ENCODE measurements at places on chromosomes 6 and 20. TPM values are rescaled to one million over a fixed set of nuclear protein-coding genes. Genes with fewer than 3 reads are reported as not detected.

SPDEF gene
- total RNA-seq: not detected

CD109 gene
- total RNA-seq: 29.8 TPM

PNLDC1 gene
- not detected for total RNA-seq

LSM2 gene
- total RNA-seq: 33.4 TPM

TSBP1 gene
- not detected for total RNA-seq

DEFB118 gene
- total RNA-seq: not detected

DNA sequence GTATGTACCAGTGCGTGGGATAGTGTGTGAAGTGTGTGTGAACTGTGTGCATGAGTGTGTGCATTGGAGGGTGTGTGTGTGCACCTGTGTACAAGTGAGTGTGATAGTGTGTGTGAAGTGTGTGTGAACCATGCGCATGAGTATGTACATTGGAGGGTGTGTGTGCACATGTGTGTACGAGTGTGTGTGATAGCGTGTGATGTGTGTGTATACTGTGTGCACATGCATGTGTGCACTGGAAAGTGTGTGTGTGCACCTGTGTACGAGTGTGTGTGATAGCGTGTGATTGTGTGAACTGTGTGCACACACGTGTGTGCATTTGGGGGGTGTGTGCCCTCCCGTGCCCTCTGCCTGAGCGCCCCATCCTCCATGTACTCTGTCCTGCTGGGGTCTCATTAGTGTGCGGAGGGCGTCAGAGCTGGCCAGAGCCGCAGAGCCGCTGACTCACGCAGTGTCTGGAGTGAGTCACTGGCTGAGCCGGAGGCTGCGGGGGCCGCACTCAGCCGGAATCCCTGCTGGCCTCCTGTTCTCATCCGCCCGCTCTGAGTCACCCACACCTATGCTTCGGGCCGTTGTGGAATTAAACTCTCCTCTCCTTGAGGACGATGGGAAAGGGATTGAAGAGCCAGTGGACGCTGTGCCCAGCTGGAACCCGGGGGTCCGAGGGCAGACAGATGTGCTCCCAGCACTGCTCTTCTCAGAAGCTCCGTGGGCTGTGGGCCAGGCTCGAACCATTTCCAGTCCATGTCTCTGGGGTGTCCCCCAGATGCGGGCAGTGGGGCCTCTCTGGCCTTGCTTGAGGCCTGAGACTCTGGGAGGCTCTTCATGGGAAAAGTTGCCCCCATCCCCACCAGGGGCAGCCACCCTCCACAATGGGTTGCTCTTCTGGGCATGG lies 27.3 kb upstream of the STX16 start:
- no peaks in the 10 kb centered on the region for H3K36me3 ChIP-seq
- peak; percentile 92 for DNase-seq
- no peaks in the 10 kb centered on the region for H3K4me1 ChIP-seq
- H3K27me3 ChIP-seq: no peaks in the 10 kb centered on the region

DNA sequence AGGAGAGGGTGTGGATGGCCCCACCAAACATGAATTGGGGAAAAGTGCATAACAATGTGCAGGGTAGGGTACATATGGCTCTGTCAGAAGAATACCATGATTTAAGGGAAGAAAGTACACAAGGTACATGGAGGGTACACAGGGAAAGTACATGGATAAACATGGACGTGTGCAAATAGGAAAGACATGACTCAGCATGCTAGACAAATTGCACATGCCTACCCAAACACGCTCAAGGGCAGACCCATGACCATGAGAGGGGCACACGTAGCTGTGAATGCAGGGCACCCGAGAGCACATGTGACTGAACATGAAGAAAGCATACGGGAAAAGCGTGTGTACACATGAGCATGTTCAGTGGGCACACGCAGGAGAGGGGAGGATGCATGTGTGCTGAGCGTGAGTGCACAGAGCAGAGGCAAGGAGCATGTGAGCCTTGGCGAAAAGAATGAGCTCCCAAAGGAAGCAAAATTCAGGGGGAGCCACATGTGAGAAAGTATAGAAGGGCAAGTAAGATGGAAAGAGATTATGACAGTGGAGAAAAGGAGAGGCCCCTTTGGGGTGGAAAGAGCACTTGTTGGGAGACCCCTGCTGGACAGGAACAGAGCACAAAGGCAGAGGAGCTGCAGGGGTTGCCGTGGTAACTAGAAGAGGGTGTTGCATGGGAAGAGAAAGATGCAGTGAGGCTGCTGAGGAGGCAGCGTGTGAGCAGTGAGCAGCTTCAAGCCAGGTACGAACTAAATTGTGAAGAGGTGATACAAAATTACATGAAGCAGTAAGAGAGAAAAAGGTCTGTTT lies 17.8 kb downstream of the OR2H2 start:
- no peaks in the 10 kb centered on the region for H3K4me1 ChIP-seq
- DNase-seq: no peak
- H3K27me3 ChIP-seq: no peaks in the 10 kb centered on the region
